ENCODE measurements at places on chromosomes 2 and 18. TPM values are rescaled to one million over a fixed set of nuclear protein-coding genes. Genes with fewer than 3 reads are reported as not detected.

MC5R gene
- not detected for total RNA-seq

COLEC11 gene
- total RNA-seq = 0.39 TPM

C2orf72 gene
- under 0.01 TPM for total RNA-seq

HOXD13 gene
- total RNA-seq = not detected

ARPC2 gene
- 530 TPM for total RNA-seq
